ENCODE measurements at places on chromosomes 2 and 18.

- no peak for DNase-seq
Observed at GRCh38 chr18:56224669-56225561, 413.5 kb downstream of the TXNL1 start.

DNA sequence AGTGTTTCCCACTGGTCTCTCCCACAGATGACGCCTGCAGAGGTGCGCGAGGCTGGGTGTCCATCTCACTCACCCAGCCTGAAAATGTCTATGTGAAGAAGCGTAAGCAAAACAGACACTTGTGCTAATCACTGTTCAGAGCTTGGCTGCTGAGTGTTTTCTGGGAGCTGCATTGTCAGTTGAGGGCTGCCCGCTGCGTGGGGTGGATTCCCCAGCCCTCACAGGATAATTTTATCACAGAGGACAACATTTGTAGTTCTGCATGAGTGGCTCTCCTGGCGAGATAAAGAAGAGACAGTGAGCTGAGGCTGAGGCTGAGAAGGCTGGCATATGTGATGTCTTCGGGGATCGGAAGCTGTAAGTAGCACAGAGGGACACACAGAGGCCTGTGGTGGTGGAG is 16.2 kb upstream of the CAPN13 start:
- no peak for DNase-seq

GRCh38 chr2:28533044-28533680 is 37.3 kb downstream of the PLB1 start:
- no peak for DNase-seq

GRCh38 chr2:234494361-234495250 is 2.3 kb downstream of the ARL4C start:
- DNase-seq = no peak

GRCh38 chr2:167134381-167135072 is 246.2 kb downstream of the XIRP2 start:
- DNase-seq = no peak

DNA sequence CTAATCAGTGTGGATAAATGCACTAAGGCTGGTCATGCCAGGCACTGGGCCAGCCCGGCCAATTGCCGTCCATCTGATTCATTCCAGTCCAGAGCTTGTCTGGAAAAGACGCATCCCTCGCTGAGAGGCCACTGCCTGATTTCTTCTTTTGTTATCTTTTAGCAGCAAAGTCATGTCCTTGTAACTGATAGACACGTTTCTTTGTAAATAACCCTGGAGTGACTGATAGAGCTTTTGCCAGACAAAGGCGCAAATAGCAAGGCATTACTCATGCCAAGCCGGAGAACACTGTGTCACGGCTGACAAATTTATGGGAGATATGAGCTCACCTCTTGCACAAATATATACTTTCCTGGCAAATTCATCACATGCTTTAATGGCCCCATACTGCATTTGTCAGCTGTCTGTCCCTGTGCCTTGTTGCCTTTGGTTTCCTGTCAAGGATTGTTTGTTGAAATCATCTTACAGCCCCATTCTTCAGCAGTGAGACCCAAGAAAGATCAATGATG is 164.4 kb downstream of the ETAA1 start:
- no peak for DNase-seq

GRCh38 chr2:54594048-54594447 is 129.4 kb upstream of the EML6 start:
- no peak for DNase-seq

Measured in stimulated activated CD4-positive, alpha-beta T cell treated with anti-CD3 and anti-CD28 coated beads, Interleukin-15, amount 100 ng/mL, for 48 hours (primary cell).